ENCODE measurements at places on chromosomes 2 and 18.

GRCh38 chr2:220856486-220856885 lies 715.6 kb downstream of the EPHA4 start:
- DNase-seq, result no peak

GRCh38 chr2:98029718-98030222 lies 34.0 kb upstream of the TMEM131 start:
- DNase-seq, result no peak

DNA sequence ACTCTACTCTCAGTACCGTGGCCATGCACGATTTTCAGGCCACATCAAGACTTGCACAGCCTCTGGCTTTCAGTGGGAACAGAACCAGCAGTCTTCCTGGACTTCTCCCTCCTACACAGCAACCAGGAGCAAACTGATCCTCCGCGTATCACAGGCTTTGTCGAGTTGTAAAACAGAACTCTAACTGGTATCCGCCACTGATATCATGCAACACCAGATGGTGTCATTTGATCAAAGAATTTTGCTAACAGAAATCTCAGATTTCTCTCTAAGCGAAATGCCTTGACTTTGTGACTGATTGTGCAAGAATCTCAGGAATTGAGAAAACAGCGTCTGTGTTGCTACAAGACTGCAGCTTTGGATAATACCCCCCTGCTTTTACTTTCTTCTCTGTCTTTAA lies 85.7 kb downstream of the COPS8 start:
- DNase-seq, result no peak

- no peak for DNase-seq
Observed at GRCh38 chr2:161556440-161556839, 67.8 kb upstream of the SLC4A10 start.

- no peak for DNase-seq
Observed at GRCh38 chr2:20677301-20678085, 10.5 kb downstream of the GDF7 start.

DNA sequence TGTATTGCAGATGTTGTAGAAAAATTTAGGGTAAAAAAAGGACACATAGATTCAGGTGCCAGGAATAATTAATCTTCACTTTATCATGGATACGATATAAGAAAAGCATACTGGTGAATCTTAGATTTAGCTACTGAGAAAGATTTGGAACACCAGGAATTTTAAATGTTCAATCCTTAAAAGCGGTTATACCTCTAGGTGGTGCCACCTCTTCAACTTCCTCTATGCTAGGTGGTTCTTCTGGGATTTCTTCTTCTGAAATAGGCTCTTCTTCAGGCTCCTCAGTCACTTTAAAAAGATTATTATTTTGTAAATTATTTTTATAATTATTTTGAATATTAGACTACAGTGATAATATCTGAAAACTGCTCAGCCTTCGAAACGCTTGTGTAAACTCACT lies 133.1 kb downstream of the TTN start:
- no peak for DNase-seq

GRCh38 chr18:58195278-58195765 lies 151.3 kb downstream of the NEDD4L start:
- DNase-seq, result no peak

- DNase-seq, result peak; percentile 47
Observed at GRCh38 chr2:199955007-199955338, 318 bp downstream of the TYW5 start.

GRCh38 chr2:36483290-36483689 lies 114.7 kb downstream of the FEZ2 start:
- DNase-seq, result no peak

GRCh38 chr2:44360749-44361329 lies 455 bp downstream of the PREPL start:
- no peak for DNase-seq

GRCh38 chr2:70233926-70234325 lies 14.5 kb downstream of the TIA1 start:
- no peak for DNase-seq

DNA sequence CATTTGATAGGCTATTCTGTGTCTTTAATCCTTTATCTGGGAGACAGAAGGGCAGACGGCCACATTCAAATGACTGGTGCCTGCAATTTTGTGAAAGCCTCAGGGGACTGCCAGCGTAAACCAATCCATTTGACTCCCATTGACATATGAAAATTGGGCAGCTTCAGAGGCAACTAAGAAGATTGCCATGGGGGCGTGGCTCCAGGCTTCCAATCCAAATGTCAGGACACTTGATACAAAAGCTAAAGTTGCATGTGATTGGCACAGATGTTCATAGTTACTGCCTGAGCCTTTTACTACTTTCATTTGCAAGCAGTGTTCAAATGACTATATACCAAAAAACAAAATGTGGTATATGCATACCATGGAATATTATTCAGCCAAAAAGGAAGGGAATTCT lies 42.0 kb downstream of the SPC25 start:
- peak; percentile 41 for DNase-seq

DNA sequence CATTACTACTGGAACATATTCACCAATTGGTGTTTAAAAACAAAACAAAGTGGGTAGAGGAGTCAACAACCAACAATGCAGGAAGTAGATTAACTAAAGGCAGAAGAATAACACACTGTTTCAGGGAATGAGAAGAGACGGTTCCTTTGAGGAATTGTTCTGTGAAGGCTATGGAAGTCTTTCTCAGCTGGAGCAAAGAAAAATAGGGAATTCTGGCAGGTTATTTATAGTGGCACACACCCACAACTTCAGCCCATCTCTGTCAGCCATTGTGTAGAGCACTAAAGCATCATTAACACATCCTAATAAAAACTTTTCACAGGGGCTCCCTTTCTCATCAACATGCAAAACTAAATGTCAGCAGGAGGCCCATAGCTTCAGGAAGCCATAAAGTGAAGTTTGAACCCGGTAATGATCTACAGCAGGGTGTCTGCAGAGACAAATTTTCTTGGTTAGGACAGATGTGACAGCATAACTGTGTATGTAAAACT lies 113.6 kb downstream of the CDH2 start:
- no peak for DNase-seq

DNA sequence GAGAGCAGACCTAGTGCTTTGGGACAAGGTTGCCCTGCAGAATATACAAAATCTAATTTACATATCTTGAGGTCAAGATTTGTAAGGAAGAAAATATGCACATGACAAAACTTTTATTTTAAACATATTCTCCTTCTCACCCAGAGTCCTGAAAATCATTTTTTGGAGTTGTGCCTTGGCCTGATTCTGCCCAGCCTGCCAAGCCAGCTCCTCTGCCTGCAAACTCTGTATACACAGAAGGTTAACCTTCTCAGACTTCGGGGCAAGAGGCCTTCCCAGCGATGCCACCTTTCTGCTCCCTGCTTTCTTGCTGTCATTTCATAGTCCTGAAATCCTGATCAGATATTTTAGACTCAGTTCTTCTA lies 95.8 kb upstream of the CAVIN2 start:
- no peak for DNase-seq

- DNase-seq, result no peak
Observed at GRCh38 chr2:106030287-106031268, 163.5 kb downstream of the UXS1 start.

DNA sequence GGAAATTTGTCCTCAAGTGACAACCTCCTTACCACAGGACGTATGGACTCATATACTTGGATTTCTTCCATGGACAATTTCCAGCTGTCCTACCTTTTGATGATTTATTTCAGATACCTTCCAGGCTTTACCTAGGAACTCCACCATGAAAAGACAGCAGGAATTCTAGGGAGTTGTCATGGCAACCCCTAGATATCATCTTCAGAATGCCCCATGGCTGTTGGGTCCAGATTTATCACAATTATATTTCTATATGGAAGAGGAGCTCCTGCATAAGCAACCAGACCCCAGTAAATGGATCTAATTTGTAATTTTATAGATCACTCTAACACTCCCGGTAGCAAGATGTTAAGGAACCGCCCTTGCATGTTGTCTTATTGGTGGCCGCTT lies 102.3 kb upstream of the ZNF521 start:
- DNase-seq, result no peak

- no peak for DNase-seq
Observed at GRCh38 chr2:45963816-45964215, 312.3 kb downstream of the PRKCE start.

- no peak for DNase-seq
Observed at GRCh38 chr2:210092791-210093190, 78.4 kb downstream of the KANSL1L start.

DNA sequence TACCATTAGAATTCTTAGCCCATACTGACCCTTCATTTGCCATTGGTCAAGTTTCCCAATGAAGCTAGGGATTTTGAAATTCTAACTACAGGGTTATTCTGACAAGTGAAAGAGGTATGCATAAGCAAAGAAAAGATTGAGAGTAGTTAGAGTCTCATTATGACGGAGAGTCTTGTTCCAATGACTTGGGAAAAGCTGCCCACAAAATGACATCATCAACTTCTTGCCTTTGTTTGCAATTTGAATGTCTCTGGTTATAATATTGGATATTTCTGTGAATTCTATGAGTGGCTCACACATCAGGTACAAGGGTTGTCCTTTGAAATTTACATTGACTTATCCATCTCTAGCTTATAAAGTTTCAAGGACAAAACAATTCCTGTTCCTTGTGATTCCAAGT lies 772.2 kb downstream of the TRIB2 start:
- DNase-seq, result no peak

DNA sequence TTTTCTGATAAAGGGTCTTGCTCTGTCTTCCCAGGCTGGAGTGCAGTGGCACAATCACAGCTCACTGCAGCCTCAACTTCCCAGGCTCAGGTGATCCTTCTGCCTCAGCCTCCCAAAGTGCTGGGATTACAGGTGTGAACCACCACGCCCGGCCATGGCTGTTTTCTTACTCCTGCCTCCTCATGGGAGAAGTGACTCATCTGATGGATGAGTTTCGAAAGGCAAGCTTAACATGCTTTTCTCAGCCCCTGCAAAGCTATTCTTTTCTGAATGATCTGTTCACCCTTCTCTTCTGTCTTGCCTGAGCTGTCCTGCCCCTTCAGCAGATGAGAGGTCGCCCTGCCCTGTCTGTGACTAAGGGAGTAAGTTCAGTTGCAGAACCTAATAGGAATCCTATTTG lies 929 bp upstream of the CREG2 start:
- DNase-seq, result no peak

GRCh38 chr2:208036357-208036756 lies 11.0 kb upstream of the PLEKHM3 start:
- no peak for DNase-seq

DNA sequence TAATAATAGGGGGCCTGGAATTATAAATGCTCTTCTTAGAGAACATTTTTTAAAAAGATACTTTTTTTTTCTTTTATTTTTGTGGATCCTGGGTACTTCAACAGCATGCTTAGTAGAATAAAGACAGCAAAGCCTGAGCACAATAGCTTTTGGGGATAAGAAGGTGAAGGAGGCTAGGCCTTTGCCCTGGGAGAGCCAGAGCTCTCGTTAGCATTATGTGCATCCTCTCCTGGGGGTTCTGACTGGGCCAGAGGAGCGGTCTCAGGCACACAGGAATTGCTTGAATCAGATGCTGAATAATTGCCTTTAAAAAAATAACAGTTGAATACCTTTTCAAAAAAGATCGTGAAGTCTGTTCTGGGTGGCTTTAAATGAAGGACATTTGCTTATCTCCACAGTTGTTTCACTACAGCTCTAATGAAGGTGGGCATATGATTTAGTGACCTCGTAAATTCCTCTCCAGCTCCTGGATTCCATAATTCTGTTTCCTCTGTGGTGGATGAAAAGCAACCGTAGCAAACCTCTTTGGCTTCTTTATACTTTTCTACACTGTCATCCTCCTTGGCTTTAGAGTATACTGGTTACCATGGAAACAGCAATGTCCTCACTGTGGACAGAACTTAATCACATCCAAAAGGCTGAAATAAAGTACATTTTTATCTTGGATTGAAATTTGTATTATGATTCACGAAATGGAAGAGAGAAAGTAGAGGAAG lies 133.8 kb downstream of the MAIP1 start:
- no peak for DNase-seq

DNA sequence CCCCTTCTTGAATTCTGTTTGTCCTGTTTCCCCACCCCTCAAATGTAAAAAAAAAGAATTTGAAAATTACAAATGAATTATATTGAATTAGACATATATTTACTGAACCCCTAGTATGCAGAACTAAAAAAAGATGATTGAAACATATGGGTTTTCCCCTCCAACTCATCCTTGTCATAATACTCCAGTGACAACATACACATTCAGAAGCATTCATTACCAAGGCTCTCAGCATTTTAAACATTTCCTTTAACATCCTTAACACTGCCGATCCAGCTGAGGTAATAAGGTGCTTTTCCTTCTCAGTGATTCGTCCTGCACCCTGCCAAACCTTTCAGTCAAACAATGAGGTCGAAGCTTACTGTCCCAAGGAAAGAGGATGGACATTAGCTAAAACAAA lies 53.1 kb upstream of the DTNB start:
- no peak for DNase-seq

- DNase-seq, result no peak
Observed at GRCh38 chr18:28831908-28832307, 655.0 kb upstream of the CDH2 start.

- no peak for DNase-seq
Observed at GRCh38 chr2:69954084-69954483, 7.3 kb downstream of the ASPRV1 start.

DNA sequence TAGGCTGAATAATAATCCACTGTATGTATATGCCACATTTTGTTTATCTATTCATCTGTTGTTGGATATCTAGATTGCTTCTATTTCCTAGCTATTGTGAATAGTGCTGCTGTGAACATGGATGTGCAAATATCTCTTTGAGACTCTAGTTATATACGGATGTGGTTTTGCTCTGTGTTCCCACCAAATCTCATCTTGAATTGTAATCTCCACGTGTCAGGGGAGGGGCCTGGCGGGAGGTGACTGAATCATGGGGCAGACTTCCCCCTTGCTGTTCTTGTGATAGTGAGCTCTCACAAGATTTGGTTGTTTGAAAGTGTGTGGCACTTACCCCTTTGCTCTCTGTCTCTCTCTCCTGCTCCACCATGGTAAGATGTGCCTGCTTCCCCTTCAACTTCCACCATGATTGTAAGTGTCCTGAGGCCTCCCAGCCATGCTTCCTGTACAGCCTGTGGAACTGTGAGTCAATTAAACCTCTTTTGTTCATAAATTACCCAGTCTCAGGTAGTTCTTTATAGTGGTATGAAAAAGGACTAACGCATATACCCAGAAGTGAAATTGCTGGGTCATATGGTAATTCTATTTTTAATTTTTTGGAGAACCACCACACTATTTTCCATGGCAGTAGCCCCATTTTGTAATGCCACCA lies 86.1 kb upstream of the UPP2 start:
- no peak for DNase-seq

GRCh38 chr2:65666156-65666725 lies 233.8 kb upstream of the SPRED2 start:
- no peak for DNase-seq

DNA sequence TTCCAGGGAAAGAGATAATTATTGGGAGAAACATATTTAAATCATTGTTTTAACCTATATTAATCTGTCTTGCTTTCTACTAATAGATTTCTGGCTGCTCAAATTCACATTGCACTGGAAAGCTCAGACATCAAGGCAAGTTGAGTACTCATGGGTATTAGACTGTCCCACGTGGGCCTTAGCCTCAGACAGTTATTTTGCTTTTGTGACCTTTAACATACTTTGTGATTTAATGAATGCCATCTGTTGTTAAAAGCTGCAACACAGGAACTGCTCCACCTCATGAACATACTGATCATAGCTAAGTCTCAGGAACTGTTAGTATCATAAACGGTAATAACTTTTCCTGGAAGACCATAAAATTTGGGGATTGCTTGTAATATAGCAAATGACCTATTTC lies 2.7 kb upstream of the LCT start:
- DNase-seq, result no peak
